ENCODE measurements at places on chromosomes 16 and 17.

DNA sequence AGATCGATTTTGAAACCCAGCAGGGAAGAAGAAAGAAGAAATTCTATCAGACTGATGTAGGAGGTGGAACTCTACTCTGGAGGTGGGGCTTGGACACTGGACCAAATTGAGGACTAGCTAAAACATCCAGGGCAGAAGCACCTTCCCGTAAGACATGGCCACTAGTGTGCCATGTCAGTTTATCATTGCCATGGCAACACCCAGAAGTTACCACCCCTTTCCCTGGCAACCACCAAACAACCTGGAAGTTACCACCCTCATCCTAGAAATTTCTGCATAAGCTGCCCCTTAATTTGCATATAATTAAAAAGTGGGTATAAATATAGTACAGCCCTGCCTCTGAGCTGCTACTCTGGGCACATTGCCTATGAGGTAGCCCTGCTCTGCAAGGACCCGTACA is 66.7 kb downstream of the NACA2 start:
- DNase-seq, result no peak

DNA sequence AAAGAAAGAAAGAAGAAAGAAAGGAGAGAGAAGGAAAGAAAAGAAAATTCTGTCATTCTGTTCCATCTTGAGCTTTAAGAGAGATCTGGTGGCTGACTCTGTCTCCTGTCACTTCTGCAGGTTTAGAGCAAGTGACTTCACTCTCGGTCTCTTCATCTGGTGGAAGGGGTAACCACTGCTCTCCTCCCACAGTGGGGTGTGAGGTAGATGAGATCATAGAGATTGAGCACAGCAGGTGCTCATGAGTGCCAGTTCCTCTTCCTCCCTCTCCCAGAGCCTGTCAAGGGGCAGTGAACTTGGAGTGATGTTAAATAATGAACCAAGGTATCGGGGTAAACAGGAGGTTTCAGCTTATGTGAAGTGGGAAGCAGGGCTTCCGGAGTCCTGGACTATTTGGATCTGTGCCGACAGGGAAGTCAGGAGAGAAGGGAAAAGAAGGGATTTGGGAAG is 47.7 kb downstream of the BEAN1 start:
- DNase-seq, result no peak

GRCh38 chr16:21592191-21592590 is 7.2 kb upstream of the METTL9 start:
- no peak for DNase-seq

GRCh38 chr16:10883004-10883403 is 6.0 kb downstream of the CIITA start:
- no peak for DNase-seq

DNA sequence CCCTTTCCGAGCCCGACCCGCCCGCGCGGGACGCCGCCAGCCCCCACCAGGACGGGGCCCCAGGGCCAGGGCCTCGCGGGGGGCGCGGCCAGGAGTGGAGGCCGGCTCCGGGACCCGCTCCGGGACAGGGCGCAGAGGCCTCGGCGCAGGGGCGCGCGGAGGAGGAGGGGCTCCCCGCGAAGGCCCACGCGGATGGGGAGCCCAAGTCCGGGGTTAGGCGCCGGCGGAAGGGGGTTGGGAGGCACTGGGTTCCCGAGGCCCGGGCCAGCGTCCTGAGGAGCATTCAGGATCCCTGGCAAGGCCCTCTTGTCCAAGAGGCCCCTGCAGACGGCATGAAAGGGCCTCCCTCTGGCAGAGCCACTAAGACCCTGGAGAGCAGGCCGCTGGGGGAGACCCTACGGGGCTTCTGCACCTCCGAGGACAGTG is 57.8 kb upstream of the CIBAR2 start:
- no peak for DNase-seq

GRCh38 chr17:63495491-63495890 is 18.6 kb downstream of the ACE start:
- no peak for DNase-seq
